ENCODE measurements at places on chromosomes 3 and 15.

- no peak for DNase-seq
These were observed 15.7 kb upstream of the TM2D3 start for GRCh38 chr15:101667881-101668280.

DNA sequence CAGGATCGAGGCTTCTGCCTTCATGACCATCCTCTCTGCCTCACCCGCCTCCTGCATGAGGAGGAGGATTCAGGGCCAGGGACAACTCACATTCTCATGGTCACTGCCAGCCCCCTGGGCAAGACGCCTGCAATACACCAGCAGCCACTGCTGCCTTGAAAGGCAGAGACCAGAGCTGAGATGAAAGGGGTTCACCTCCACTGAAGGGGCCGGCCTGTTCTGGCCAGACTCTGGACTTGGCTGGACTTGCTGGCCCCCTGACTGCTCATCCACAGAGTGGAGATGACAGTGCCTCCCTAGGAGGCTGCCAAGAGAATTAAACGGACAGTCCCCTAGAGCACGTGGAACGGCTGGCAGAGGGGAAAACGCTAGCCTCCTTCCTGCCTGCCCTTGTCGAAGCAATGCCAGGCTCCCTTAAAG, 35.2 kb downstream of the MGLL start:
- DNase-seq = no peak

DNA sequence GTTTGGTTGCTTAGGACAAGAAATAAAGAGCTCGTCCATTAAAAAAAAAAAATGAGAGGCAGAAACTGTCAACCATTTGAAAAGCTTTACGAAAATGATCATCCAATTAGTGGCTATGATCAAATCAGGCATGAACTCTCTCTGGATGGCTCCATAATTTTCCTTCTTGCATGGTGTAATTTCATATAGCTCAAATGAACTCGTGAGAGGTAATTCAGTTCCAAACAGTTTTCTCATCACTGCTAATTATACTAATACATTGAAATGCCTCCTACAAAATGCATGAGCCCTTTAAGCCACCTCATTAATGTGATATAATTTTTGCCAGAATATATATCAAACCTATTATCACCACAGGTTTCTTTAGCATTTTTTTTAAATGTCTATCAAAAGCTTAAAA, 239.5 kb upstream of the MEIS2 start:
- DNase-seq = no peak

DNA sequence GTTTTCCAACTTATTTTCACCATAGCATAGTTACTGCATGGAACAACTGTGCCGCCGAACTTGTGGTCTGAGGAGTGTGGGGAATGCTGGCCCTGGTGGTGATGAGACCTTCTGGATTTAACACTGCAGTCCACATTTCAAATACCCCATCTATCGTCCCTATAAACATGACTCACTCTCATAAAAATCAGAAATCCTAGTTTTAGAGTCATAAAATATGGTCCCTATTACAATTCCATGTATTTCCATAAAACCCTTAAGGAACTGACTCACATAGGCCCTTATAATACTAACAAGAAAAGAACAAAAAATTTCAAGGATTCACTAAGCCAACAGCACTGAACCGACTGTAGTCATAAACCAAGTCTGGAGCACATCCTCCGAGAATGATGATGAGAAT, 147.2 kb downstream of the FOXP1 start:
- no peak for DNase-seq

DNA sequence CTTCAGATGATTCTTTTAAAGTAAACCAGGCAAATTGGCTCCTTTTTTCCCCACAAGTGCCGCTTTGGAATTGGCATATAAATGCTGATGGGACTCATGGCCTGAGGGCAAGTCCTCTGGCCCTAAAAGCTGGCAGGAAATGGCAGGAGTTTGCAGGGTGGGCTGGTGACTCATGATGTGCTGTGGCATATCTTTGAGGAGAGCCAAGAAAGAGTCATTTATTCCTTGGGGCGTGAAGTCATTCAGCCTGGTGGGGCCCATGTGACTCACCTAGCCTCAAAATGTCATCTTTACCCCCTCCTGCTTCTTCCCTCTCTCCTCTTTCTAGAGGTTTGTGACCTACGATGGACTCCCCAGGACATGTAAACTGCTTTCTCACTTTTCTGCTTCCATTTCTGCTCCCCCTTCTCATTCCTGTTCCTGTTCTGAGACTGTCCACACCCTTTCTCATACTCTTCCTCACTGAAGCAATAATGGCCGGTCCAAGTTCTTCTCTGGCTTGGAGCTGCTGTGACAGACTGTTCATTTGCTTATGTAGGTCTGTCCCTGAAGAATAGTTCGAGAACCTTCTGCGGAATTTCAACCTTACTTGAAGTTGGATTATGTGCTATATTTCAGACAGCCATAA, 326.1 kb downstream of the SATB1 start:
- no peak for DNase-seq

GRCh38 chr3:61699622-61700021, 138.3 kb downstream of the PTPRG start:
- DNase-seq = no peak

DNA sequence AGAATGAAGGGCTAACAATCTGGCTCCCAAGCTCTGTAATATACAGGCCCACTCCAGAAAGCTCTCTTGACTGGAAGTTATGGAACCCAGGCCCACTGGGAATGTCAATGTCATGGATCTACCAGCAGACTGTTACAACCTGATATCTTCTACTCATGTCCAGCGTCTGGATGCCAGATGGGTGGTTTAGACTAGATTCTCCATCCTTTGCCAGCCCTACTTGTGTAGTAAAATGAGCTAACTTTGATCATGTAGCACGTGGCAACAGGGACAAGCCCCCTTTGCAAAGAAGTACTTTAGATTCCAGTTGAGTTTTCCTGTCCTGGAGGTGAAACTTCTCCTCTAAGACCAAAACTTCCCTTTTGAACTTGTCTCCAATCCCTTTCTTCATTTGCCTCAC, 55.1 kb downstream of the HEG1 start:
- DNase-seq = no peak

DNA sequence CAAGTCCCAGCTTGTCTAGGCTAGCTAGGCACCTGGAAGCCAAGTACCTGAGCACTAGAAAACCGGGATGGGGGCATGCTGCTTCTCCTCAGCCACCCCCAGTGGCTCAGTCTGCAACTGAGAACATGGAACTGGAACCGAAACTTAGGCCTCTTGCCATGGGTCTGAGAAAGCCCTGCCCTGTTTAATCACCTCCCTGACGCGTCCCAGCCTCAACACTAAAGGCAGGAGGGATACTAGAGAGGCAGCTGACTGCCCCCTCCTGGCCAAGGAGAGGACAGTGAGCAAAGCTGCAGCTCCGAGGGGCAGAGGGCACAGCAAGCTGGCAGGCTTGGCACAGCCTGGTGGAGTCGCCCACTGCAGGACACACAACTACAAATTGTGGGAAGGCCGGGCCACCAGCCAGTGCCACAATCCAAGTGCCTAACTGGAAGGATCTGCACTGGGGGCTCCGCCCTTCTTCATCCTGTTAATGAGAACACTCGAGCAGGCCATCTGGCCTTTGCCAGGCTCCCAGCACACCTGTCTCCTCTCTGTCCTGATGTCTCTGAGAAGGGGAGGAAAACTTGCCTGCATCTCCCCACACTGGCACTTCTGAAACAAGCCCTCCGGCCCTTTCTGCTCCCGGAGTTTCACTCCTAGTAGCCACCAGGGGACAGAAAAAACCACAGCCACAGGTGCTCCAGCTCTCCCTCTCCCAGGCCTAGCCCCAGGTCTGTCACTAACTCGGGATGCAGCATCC, 53.7 kb downstream of the BDH1 start:
- DNase-seq = no peak

- no peak for DNase-seq
These were observed 129.8 kb downstream of the PPM1L start for GRCh38 chr3:160885791-160886286.

- no peak for DNase-seq
These were observed 75.3 kb upstream of the LEKR1 start for GRCh38 chr3:156750874-156751245.

DNA sequence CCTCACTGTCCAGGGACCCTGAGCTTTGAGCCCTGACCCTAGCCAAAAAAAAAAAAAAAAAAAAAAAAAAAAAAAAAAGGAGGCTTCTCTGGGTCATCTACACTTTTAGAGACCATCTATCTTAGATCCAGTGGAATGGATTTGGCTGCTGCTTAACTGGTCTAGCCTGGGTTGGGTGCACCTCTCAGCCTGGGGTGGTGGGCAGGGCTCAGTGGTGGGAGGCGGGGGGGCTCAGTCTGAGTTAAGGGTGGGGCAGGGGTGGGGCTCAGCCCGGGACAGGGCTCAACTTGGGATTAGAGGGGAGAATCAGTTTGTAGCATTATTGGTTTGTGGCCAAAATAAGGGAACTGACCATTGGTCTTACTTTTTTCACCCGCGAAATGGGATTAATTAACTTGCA, 139.2 kb downstream of the TPRA1 start:
- no peak for DNase-seq

DNA sequence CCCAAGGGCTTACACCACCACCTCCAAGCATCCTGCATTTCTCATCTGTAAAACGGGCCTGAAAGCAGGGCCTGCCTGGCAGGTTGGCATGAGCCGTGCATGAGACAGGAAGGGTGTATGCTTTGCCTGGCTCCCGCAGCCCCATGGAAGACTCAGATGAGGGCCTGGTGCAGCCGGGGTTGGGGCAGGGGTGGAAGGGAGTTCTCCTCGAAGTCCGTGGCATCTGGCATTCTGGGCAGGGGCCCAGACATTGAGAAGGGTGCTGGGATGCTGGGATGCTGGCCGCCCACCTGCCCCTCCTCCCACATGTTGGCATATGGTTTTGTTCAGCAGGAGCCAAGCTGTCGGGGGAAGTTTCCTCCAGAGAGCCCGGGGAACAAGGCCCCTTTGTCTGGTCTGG, 13.0 kb upstream of the FBLN2 start:
- no peak for DNase-seq

- DNase-seq = no peak
These were observed 4.7 kb downstream of the TMCC1 start for GRCh38 chr3:129888771-129889170.

DNA sequence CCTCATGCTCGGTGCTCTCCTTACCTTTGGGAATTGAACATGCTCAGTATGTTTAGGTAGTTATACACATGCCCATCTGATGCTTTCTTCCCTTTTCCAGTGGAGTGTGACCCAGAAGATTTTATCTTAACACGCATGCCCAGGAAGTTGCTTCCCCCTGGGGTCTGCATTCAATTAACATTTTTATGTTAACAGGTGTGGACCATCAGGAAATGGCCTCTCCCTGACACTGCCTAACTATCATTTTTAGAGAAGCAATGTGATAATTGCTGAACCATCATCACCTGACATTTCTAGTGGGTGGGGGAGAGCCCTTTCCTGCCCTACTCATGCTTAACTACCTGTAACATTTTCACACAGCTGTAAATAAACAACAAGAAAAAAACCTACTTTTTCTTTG, 55.1 kb upstream of the TGFBR2 start:
- no peak for DNase-seq

- no peak for DNase-seq
These were observed 214.1 kb upstream of the TLE3 start for GRCh38 chr15:70311821-70312220.

GRCh38 chr3:9250236-9250635, 790 bp upstream of the SRGAP3 start:
- DNase-seq = no peak

DNA sequence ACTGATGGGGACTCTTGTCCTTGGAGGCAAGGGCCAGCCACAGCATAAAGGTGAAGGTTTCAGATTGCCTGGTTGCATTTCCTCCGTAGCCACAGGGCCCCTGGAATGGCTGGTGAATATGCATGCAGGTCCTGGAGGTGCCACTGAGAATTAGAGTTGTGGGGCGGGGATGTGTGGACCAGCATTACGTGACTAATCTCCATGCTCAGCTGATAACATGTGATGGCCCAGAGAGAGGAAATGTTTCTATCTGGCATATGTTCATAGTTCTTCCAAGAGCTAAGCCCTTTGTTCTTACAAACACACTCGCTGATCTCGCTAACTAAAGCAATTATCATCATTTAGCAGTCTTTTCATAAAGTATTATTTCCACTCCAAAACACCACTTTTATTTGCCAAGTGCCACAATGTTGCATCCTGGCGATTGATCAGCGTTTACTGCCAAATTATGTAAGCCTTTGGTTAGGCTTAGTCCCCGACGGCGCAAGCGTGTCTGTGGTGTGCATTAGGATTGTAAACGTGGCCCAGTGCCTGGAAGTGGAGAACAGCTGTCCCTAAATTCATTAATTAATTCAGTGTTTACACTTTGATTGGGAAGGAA, 55.9 kb downstream of the CGNL1 start:
- no peak for DNase-seq

- DNase-seq = no peak
These were observed 407.1 kb downstream of the VPS13C start for GRCh38 chr15:61653110-61653509.

DNA sequence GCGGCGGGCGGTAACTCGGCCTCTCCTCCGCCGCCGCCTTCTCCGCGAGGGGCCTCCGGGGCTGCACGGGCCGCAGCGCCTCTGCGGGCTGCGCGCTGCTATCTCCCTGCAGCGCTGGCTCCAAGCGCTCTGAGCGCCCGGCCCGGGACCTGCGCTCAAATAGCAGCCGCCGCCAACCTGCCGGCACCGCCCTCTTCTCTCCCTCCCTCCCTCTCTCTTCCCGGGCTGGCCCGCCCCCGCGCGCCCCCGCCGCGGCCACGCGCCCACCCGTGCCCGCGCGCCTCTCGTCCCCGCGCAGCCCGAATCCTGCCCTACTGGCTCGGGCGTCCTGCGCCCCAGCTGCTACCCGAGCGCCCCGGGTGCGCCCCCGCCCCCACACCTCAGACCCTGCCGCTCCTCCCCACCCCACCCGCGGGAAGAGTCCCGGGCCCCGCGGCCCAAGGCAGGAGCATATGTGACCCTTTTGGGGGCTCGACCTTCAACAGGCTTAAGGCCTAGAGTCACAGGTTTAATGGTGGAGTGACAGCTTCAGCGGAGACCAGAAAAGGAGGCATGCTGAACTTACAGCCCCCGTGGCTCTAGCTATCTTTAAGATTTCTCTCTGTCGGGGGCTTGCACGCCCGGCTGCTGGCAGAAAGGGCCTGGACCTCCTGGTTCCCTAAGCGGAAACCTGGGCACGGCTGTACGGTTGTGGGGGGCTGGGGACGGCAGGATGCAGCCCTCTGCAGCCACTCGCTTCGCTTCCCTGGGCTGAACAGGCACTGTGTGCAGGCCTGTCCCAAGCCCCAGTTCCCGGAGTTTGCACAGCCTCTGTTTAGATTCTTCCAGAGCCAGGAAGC, at the start of gene CACNA2D2:
Gene CACNA2D2, minus strand, starts transcription at position 131 of the 839 bp plus-strand sequence. CDS start 211 bp downstream, outside the sequence.
- peak; percentile 63 for DNase-seq

DNA sequence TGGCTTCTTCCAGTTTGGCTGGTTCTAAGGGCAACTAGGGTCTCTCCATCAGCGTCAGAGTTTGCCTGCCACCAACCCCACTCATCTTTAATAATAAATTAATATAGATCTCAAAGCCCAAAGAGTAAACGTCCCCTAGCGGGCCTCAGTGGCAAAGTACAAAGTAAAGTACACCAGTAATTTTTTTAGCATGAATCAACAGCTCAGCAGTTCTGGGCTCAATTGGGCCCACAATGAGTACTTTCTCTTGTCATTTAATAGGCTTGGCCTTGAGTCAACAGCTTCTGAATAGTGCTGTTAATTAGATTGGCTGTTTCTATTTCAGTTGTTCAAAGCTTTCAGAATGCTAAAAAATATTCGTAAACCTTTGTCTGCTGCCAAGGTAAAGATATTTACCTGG, 89.0 kb upstream of the PFN2 start:
- DNase-seq = no peak

Measured in activated T-helper 1 cell treated with Interleukin-2 at 50 U/mL for 16 hours (primary cell).